Thyroid gland (tissue), 4 donors: ENCODE measurements at places on chromosomes 12 and 14.
A peak's percentile ranks its signal among the peaks of the same experiment; 100 is the strongest.

DNA sequence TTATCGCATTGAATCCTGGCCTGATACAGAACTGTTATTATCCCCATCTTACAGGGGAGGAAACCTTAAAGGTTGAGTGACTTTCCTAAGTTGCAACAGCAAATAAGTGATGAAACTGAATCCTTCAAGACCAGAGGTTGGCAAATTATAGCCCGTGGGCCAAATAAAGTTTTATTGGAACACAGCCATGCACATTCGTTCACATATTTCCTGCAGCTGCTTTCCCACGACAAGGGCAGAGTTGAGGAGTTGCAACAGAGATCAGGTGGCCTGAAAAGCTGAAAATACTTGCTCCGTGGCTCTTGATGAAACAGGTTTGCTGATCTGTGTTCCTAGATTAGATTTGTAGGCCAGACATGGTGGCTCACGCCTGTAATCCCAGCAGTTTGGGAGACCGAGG, 126.7 kb downstream of the PHETA1 start:
- no peak for DNase-seq
- H3K36me3 ChIP-seq: no peaks in the 10 kb centered on the region
- no peaks in the 10 kb centered on the region for H3K27me3 ChIP-seq
- no peaks in the 10 kb centered on the region for H3K4me1 ChIP-seq
- H3K27ac ChIP-seq: no peak overlapping the region
- H3K4me3 ChIP-seq: no peak overlapping the region

DNA sequence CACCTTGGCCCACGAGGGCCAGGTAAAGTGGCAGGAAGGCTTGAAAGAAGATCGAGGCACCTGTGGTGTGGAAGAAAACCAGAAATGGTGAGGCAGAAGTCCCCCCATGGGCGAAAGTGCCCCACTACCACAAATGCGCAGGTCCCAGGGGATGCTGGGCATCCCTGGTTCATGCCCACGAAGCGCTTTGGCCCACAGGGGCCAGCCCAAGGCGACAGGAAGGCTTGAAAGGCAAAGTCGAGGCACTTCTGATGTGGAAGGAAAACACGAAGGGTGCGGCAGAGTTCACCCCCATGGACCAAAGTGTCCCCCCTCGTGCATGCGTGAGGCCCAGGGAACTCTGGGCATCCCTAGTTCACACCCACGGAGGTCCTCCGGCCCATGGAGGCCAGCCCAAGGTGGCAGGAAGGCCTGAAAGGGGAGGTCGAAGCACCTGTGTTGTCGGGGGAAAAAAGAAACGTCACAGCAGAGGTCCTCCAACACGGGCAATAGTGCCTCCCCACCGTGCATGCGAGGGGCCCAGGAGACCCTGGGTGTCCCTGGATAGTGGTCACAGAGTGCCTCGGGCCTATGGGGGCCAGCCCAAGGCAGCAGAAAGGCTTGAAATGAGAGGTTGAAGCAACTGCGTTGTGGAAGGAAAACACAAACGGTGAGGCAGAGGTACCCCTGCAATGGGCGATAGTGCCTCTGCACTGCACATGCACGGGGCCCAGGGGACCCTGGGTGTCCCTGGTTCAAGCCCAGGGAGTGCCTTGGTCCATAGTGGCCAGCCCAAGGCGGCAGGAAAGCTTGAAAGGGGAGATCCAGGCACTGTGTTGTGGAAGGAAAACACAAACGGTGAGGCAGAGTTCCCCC, 373.9 kb downstream of the ALG10 start:
- DNase-seq: no peak
- H3K36me3 ChIP-seq: no peaks in the 10 kb centered on the region
- H3K27ac ChIP-seq: no peak overlapping the region
- no peak overlapping the region for H3K4me3 ChIP-seq
- H3K27me3 ChIP-seq: no peaks in the 10 kb centered on the region
- H3K4me1 ChIP-seq: no peaks in the 10 kb centered on the region

GRCh38 chr12:123471374-123472068, 13.6 kb downstream of the SNRNP35 start:
- H3K4me3 ChIP-seq: no peak overlapping the region
- H3K4me1 ChIP-seq: peaks cover 64% of the 10 kb centered on the region
- H3K27me3 ChIP-seq: no peaks in the 10 kb centered on the region
- H3K27ac ChIP-seq: no peak overlapping the region
- no peaks in the 10 kb centered on the region for H3K36me3 ChIP-seq
- peak; percentile 69 for DNase-seq

DNA sequence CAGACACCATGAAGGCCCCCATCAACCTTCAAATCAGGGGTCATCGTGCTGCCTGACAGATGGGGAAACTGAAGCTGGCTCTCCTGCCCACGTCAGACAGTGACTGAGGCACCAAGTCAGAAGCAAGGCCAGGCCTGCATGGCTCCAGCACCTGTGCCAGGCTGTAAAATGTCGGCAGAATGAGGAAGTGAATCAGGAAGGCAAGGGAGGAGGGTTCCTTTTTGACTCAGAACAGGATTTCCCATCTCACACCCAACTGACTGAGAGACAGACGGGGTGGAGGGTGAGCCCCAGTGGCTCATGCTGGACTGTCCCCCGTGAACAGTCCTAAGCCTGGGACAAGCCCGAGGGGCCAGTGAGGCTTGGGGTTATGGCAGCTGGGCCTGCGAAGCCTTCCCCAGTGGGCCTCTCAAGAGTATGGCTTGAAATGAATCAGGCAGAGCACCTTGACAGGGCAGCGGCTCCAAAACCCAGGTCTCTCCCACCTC, 20.9 kb downstream of the SYNE3 start:
- H3K27me3 ChIP-seq: no peaks in the 10 kb centered on the region
- no peak overlapping the region for H3K4me3 ChIP-seq

DNA sequence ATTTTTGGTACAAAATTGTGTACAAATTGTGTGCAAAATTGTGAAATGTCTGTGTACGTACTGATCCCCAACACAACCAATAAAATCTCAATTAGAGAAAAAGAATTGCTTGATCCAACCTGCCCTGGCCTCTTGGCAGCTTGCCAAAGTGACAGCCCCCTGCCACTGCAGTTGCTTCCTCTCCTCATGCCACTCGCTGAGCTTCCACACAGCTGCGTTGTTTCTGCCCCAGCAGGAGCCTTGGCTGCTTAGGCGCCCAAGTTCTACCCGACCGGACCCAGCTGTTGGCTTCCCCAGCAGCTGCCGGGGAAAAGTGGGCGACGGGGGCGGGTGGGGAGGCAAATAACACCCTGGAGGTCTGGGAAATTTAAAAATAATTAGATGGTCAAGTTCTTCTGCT, 171.8 kb upstream of the ATF7IP start:
- H3K4me3 ChIP-seq: no peak overlapping the region
- H3K4me1 ChIP-seq: no peaks in the 10 kb centered on the region
- H3K27ac ChIP-seq: no peak overlapping the region

GRCh38 chr12:70243510-70244371, 508 bp downstream of the CNOT2 start:
- peak; percentile 63 for DNase-seq
- H3K27me3 ChIP-seq: no peaks in the 10 kb centered on the region
- H3K27ac ChIP-seq: peak overlapping the region; percentile 96
- H3K36me3 ChIP-seq: peaks cover 6% of the 10 kb centered on the region

DNA sequence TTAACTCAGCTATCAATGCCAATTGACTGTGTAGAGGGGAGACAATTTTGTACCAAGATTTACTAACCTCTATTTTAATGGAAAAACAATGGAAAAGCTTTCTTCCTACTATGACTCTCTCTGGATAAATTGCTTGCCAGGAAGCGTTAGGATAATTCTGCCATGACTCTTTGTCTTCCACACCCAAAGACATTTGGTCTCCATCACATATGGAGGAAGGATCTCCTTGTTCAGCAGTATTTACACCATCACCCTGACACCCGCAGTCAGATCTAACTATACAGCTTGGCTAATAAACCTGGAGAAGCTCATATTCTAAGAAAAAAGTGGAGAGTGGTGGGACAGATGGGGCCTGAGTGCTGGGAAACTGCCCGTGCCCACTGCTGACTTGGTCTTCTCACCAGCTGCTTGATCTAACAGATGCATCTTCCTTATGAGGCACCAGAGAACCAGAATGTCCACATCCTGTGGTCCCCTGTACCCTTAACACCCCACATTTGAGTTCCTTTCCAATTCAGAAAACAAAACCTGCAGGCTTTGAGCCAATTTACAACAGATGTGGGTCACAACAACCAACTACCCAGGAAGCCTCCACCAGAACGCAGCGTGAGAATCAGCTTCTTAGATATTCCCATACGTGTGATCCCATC, 154.0 kb downstream of the DAD1 start:
- H3K36me3 ChIP-seq: no peaks in the 10 kb centered on the region
- H3K27me3 ChIP-seq: no peaks in the 10 kb centered on the region
- no peak for DNase-seq
- H3K4me3 ChIP-seq: no peak overlapping the region
- no peak overlapping the region for H3K27ac ChIP-seq

- no peaks in the 10 kb centered on the region for H3K27me3 ChIP-seq
- no peaks in the 10 kb centered on the region for H3K4me1 ChIP-seq
- no peak overlapping the region for H3K4me3 ChIP-seq
These were observed 1097.4 kb upstream of the TMEM132C start for GRCh38 chr12:127169321-127170181.

DNA sequence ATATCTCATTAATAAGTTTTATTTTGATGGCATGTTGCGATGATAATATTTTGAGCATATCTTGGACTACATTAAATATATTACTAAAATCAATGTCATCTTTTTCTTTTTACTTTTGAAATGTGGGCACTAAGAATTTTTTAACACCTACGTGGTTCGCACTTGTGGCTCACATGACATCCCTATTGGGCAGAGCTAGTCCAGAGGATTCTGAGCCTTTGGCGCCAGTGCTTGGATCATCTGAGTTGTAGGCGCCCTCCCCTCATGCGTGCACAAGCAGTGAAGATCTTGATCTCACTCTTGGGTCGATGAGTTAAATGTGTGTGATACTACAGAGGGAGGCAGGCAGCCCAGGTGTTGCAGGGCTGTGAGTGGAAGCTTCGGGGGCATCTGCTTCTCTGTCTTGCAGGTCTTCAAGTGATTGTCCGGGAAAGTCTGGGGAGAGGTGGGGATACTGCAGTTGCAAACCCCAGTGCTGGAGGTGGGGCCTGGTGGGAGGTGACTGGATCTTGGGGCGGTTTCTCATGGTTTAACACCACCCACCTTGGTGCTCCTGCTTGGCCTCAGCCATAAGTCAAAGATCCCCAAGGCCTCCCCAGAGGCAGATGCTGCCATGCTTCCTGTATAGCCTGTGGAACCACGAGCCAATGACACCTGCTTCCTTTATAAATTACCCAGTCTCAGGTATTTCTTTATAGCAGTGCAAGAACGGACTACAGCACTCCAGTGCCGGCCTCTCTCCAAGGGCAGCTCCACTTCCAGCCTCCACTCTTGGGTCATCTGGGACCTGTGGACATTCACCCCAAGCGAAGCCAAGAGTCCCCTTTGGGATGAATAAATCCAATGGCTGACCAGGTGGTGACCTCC, 46.1 kb upstream of the PPP2R5C start:
- H3K4me3 ChIP-seq: no peak overlapping the region
- H3K4me1 ChIP-seq: no peaks in the 10 kb centered on the region
- no peak for DNase-seq
- H3K27me3 ChIP-seq: no peaks in the 10 kb centered on the region
- no peaks in the 10 kb centered on the region for H3K36me3 ChIP-seq

DNA sequence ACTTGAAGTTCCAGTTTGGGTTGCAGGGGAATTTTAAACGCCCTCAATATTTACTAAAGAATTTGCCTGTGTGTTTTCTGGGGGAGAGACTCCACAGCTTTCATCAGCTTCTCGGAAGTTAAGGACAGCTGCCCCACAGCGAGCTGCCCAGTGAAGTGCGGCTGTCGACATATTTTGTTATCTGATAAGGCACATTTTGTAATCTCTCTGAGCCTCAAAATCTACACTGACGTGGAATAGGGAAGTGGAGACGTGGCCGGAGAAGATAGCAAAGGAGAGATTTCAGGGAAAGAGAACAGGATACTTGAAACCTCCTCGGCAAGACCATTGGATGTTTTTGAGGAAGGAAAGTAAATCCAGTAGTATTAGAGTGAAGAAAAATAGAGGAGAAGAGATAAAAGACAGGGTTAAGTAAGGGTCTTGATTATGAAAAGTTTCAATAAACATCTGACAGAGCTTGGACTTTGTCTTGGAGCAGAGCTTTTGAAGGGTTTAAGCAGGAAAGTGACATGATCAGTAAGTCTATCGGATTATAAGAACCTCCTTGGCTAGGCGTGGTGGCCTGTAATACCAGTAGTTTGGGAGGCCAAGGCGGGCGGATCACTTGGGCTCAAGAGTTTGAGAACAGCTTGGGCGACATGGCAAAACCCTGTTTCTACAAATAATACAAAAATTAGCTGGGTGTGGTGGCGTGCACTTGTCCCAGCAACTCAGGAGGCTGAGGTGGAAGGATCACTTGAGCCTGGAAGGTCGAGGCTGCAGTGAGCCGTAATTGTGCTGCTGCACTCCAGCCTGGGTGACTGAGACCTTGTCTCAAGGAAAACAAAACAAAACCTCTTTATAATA, 1.1 kb downstream of the POLR3B start:
- DNase-seq: no peak
- peak overlapping the region; percentile 92 for H3K27ac ChIP-seq
- H3K4me1 ChIP-seq: peaks cover 4% of the 10 kb centered on the region
- no peak overlapping the region for H3K4me3 ChIP-seq
- no peaks in the 10 kb centered on the region for H3K36me3 ChIP-seq

GRCh38 chr12:123089140-123089539, 61.8 kb downstream of the PITPNM2 start:
- no peak for DNase-seq

- no peak for DNase-seq
- no peaks in the 10 kb centered on the region for H3K4me1 ChIP-seq
- H3K27me3 ChIP-seq: no peaks in the 10 kb centered on the region
- H3K27ac ChIP-seq: no peak overlapping the region
These were observed 102.0 kb downstream of the HMGA2 start for GRCh38 chr12:65926119-65926908.

DNA sequence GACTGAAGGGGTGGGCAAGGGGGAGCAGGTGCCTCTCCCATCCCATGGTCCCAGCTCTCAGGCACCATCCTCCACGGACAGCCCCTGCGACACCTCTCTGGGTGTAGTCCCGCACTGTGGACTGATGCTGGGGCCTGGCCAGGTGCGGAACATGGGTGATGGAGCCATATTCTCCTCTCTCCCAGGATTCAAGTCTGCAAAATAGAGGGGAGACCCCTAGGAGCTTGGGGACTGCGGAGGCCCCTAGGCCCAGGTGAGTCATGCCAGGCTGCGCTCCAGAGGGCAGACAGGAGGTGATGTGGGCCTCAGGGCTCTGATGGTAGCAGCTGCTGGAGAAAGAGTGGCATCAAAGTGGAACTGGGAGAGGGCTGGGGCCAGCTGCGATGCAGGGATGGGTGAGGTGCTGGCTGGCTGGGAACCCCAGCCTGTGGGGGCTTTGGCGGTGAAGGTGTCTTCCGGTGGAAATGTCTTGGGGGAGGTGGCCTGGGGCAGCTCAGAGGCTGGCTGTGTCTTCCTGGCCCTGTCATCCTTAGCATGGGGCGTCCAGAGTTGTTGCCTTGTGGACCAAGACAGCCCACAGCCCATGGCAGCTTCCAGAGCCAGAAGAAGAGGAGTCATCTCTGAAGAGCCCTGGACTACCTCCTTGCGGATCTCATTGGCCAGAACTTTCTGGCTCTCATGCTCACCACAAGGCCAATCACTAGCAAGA, 149.1 kb downstream of the KIF26A start:
- no peaks in the 10 kb centered on the region for H3K36me3 ChIP-seq
- no peak for DNase-seq
- H3K27me3 ChIP-seq: no peaks in the 10 kb centered on the region
- H3K27ac ChIP-seq: no peak overlapping the region
